ENCODE measurements at places on chromosomes 11 and 22.

DNA sequence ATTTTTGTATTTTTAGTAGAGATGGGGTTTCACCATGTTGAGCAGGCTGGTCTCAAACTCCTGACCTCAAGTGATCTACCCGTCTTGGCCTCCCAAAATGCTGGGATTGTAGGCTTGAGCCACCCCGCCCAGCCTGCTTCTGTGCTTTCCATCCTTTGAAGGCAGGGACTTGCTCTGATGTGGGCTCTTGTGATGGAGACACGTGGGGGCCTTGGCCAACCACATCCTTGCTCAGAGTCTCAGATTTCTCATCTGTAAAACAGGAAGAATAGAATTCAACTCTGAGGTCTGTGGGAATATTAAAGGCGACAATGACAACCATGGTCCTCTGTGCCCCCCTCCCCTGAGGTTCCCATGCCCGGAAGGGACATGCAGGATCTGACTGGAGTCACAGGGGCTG is 3.8 kb upstream of the GGA1 start:
- no peak for DNase-seq

- DNase-seq = no peak
These were observed 45.3 kb upstream of the ARHGAP32 start for GRCh38 chr11:129237456-129237855.

- DNase-seq = no peak
These were observed 31.3 kb downstream of the SHANK3 start for GRCh38 chr22:50703726-50704509.

DNA sequence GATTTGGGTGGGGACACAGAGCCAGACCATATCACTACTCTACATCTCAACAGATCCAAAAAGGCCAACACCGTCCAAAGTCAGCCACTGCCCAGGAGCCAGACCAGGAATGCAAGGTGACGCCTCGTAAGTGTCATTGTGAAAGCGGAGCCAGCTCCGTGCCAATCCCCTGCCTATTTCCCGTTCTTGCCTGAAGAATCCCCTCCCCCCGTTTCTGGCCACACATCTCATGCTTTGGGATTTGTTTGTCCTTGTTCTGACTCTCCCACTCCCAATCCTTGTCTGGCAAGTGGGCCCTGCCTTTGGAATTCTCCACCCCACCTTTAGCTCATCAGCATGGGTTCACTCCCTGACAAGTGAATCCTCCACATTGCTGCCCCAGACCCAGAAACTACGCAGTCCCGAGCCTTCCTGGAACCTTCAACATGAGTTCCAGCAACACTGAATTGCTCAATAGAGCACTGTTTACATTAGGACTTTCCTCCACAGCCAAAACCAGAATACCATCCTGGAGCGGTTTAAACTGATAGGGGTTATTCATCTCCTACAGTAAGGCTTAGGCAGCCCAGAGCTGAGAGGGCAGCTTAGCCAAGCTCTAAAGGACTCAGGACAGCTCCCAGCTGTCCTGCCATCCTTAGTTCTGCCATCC is 6.0 kb upstream of the SLC35C1 start:
- no peak for DNase-seq

- DNase-seq = no peak
These were observed 450.8 kb downstream of the SOX6 start for GRCh38 chr11:15905366-15906104.

DNA sequence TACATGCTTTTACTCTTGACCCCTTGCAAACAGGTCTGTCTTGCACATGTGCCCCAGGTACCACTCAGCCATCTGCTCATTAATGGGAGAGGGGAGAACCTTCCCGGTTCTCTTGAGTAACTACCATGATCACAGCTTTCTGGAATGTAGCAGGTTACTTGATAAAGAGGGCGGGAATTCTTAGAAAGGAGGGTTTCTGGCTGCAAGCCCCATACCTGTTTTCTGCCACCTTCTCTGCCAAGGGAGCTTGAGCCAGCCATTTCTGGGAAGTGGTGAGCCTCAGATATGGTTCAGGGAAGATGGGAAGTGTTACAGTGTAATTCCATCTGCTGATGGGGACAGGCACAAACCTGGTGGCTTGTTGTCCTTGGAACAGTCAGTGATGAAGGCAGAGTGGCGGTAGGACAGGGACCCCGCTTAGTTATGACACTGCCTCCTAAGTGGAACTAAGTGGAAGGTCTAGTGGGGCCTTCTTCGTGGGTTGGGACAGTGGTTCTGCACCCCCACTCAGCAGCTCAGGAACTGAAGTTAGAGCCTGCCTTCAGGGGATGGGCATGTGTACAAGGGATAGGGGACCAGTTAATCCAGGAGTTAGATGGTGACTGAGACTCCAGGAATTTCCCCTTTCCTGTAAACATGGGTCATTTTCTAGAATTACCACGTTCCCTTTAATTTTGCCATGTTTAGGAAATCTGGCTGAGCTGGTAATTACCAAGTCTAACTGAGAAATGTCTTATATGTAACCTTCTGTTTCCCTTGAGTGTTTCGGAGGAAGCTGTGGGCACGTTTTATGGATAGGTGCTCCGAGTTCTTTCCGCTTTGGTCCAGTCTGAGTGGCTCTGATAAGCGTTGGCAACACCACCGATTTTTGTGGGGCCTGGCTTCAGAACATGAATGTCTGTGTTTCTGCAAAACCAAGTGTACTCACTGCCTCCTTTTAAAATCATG is 35.3 kb downstream of the BCR start:
- no peak for DNase-seq

- no peak for DNase-seq
These were observed 2.3 kb downstream of the SLC29A2 start for GRCh38 chr11:66369073-66369894.

- no peak for DNase-seq
These were observed 158.5 kb downstream of the ADAMTS15 start for GRCh38 chr11:130606781-130607511.

GRCh38 chr22:49036513-49036912 is 791.2 kb downstream of the BRD1 start:
- no peak for DNase-seq

GRCh38 chr11:86688398-86689179 is 16.2 kb upstream of the ME3 start:
- no peak for DNase-seq

DNA sequence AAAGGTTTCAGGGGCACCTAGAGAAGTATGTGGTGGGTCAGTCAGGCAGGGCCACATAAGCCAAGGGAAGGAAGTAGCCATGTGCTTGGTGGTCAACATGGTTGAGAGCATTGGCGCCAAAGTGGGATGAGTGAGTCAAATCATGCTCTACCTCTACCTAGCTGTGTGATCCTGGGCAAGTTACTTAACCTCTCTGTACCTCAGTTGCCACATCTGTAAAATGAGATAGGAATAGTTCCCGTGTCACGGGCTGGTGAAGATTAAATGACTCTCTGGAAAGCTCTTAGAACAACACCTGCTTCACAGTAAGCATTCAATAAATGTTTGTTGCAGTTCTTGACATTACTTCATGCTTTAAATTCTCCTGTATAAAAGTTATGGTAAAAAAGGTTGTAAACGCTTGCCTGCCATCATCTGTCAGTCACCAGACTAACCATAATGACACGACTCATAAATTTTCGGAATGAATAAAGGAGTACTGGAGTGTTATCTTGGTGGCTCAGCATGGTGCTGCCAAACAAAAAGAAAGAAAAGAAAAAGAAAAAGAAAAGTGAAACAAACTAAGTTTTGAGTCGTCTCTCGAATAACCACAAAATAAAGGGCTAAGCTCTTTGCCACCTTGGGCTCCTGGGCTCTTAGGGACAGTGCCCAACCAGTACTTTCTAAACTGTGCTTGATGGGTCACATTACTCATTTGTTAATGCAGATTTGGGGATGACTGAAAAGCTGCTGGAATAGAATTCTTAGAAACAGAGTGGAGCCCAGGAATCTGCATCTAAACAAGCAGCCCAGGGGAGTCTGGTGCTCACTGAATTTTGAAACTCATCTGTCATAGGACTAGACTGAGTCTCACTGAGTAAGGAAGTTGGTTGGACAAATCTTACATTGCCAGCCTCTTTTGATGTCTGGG is 107.6 kb downstream of the LDLRAD3 start:
- DNase-seq = no peak

DNA sequence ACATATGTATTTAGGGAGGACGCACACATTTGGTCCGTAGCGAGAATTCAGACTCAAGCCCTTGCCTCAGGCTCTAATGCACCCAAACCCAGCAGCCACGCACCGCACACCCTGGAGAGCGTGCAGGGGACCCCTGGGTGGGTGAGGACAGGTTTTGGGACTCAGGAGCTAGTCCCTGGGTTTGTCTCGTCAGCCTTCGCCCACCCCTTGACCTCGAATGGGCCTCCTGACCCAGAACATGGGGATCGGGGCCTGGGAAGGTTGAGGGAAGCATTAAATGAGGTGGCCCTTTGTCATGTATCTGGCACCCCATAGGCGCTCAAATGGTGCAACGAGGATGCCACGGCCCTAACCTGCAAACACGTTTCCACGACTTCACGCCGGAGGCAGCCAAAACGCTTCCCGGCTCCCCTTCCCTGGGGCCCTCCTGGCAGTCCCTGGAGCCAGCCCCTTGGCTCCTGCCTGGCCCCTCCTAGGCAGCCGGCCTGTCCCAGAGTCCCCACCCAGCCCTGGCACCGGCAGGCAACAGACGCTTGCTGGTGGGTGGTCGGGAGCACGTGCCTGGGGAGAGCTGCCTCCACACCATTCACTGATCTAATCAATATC is 5.5 kb upstream of the LINC01488 start:
- no peak for DNase-seq

DNA sequence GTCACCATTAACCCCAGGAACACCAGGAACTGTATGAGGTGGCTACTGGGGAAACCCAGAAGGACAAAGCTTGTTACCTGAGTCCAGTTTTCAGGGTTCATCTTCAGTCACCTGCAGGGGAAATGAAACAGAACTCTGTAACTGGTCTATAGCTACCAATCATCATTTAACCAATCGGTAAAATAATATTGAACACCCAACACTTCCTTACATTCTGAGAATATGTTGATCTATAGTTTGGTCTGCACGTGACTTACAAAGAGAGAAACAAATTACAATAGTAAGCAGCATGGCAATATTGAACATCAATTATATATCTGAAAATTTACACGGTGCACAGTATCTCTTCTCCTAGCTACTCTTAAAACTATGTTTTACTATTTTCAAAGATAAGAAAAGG is at the start of gene OR6T1:
OR6T1 (minus strand) TSS at position 101 of the 400 bp plus-strand sequence; CDS start at position 101, 0 bp downstream.
- DNase-seq = no peak

DNA sequence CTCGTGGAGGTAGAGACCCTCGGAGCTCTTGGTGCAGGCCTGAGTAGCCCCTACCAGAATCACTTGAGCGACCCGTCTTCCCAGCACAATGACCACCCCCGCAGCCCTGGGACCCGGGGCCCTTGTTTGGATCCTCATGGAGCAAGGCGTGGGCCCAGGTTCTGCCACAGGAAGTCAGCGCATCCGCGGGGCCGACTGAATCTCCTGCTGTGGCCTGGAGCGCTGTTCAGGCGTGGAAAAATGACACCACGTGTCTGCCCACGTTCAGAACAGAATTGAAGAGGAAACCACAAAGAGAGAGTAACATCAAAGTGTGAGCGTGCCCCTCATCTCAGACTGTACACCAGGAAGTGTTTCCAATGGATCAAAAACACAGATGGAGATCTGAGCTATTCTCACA is 1479.2 kb downstream of the TBC1D22A start:
- no peak for DNase-seq

- DNase-seq = no peak
These were observed 36.9 kb downstream of the NXPE1 start for GRCh38 chr11:114522818-114523217.

DNA sequence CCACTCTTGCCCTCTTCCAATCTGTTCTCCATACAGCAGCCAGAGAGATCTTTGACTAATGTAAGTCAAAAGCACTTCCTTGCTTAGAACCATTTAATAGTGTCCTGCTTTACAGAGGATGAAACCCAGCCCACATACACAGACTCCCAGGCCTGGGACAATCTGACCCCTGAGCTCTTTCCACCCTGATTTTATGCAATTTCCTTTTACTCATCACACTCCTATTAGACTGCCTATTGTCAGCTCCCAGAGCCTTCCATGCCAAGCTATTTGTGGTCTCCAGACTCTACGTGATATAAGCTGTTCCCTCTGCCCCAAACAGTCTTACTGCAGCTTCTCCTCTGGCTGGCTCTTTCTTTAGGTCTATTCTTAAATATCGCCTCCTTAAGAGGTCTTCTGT is 28.1 kb downstream of the ME3 start:
- no peak for DNase-seq

DNA sequence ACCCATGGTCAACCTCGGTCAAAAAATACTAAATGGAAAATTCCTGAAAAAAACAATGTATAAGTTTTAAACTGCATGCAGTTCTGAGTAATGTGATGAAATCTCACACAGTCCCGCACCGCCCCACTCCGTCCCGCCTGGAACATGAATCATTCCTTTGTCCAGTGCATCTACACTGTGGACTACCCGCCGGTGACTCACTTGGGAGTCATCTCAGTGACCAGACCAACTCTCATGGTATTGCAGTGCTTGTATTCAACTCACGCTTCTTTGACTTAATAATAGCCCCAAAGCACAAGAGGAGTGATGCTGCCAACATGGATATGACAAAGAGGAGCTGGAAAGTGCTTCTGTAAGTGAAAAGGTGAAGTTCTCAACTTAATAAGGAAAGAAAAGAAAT is 48.8 kb downstream of the ARHGAP32 start:
- no peak for DNase-seq

GRCh38 chr11:2899080-2899783 is 13.7 kb upstream of the CDKN1C start:
- no peak for DNase-seq

DNA sequence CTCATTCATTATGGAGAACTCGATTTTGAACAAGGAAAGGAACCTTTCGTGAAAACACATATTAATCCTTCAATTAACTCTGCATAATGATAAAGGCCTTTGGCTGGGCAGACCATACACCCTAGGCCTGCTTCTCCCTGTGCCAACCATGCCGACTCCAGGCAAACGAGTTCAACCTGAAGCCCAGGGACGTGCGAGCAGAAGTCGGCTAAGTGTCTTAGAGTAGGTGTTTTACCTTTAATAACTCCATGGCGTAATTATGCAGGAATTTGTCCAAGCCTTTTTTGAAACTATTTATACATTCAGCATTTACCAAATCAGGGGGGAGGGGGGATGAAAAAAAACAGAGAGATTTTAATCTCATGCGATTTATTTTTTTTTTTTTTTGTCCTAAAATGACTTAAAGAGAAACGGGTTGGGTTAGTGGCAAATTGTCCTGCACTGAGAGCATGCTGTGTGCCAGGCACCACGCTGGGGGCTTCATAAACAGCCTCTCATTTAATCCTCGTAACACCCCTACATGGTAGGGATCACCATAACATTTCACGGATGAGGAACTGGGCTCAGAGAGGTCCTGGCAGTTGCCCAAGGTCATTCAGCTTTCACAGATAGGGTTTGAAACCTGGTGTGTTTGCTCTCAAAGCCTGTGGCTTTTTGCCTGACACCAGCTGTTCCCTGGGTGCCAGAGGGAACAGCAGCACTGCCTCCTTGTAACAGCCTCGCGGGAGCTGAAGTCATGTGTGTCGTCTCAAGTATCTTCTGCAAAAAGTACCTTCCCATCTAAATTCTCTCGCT is 423.9 kb downstream of the MN1 start:
- DNase-seq = no peak

GRCh38 chr22:37990301-37990700 is 5.9 kb upstream of the SOX10 start:
- no peak for DNase-seq

GRCh38 chr11:65355013-65355775 is 643 bp downstream of the TIGD3 start:
- no peak for DNase-seq

GRCh38 chr11:58628446-58628845 is 6.0 kb downstream of the CNTF start:
- no peak for DNase-seq

GRCh38 chr22:31652088-31652487 is 9.9 kb downstream of the PISD start:
- no peak for DNase-seq

GRCh38 chr22:36569999-36570398 is 41.0 kb upstream of the EIF3D start:
- no peak for DNase-seq

GRCh38 chr11:131855320-131855719 is 484.9 kb downstream of the NTM start:
- DNase-seq = no peak
